ENCODE measurements at places on chromosomes 5 and 9.

DNA sequence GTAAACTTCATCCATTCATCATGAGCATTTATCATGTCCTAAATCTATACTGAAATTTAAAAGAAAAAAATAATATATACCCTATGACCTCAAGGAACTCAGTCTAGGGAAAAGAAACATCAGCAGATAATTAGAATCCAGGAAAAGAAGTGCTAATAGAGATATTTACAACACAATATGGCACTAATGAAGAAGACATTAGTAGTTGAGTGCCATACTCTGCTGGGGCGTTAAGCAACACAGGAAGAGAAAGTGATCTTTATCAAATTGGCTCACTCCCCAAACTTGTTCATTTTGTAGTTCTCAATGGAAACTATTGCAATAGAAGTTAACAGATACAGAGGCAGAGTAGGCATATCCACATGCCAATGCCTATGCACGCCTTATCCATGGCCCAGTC, 27.5 kb downstream of the GABRA6 start:
- DNase-seq, result no peak

- peak; percentile 76 for DNase-seq
Measured at GRCh38 chr5:68027519-68027918, 188.0 kb upstream of the PIK3R1 start.

GRCh38 chr5:146249801-146250200, 46.4 kb downstream of the RBM27 start:
- no peak for DNase-seq

GRCh38 chr5:8184455-8185063, 315.6 kb downstream of the MTRR start:
- DNase-seq, result no peak

DNA sequence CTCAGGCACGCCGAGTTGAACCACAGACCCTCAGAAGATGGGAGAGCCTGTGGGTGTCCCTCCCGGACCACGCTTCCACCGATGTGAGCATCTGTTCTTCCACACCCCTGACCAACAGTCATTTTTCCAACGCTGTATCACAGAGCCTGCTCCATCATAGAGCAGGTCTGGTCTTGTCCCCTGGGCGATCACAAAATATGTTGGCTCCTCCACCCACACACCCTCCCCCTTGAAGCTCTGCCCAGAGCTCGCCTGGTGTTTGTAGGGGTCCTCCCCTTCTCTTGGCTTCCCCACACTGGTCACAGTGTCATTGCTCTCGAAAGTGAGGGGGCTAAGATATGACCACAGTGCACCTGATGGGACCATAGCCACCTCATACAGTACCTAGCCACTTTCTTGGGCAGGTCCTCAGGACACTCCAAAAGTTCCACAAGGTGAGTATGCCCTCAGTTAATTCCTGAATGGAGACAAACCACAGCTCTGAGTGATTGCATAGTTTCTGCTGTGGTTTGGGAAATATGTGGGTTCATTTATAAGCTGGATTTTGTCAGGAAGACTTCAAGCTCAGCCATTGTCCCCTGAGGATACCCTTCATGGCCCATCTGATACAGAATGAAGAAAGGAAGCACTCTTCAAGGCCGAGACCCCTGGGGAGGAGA, 3.5 kb upstream of the ZNF618 start:
- no peak for DNase-seq
